ENCODE measurements at places on chromosomes 16 and 17. TPM values are rescaled to one million over a fixed set of nuclear protein-coding genes. Genes with fewer than 3 reads are reported as not detected.

NAGS gene
- 0.41 TPM for total RNA-seq

SLC47A1 gene
- 10.9 TPM for total RNA-seq

- DNase-seq, result peak; percentile 97
These were observed 15.7 kb downstream of the ETV4 start for GRCh38 chr17:43530288-43531081.

MIF4GD gene
- total RNA-seq, result 9.1 TPM

GABARAPL2 gene
- total RNA-seq, result 97.4 TPM

CHST4 gene
- total RNA-seq, result 0.21 TPM

DNA sequence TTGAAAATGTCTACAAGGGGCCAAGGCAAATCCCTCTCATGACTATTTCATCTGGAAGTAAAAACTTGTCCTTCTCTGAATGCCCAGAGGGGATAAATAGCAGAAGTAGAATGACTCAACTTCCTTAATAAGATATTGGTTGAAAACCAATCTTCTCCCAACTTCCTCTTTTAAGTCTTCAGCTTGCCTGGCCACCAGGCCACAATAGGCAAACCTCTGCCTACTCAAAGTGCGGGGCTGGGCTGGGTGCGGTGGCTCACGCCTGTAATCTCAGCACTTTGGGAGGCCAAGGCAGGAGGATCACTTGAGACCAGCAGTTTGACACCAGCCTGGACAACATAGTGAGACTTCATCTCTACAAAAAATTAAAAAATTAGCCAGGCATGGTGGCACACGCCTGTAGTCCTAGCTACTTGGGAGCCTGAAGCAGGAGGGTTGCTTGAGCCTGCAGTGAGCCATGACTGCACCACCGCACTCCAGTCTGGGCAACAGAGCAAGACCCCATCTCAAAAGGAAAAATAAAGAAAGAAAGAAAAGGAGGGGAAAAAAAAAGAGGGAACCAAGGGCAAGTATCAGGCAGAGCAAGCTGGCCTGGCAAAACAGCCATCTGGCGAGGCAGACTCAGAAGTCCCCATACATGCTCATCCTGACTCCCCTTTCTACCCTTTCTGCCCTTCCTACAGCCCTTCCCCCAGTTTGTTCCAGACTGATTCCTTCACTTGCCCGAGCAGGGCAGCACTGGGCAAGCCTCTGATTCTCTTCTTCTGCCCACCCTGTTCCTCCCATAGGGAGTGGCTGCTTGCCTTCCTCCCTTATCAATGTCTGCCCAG lies 20.6 kb downstream of the MAP3K14 start:
- DNase-seq, result no peak

- DNase-seq, result no peak
These were observed 15.3 kb upstream of the SEC14L1 start for GRCh38 chr17:77125432-77125901.

DNA sequence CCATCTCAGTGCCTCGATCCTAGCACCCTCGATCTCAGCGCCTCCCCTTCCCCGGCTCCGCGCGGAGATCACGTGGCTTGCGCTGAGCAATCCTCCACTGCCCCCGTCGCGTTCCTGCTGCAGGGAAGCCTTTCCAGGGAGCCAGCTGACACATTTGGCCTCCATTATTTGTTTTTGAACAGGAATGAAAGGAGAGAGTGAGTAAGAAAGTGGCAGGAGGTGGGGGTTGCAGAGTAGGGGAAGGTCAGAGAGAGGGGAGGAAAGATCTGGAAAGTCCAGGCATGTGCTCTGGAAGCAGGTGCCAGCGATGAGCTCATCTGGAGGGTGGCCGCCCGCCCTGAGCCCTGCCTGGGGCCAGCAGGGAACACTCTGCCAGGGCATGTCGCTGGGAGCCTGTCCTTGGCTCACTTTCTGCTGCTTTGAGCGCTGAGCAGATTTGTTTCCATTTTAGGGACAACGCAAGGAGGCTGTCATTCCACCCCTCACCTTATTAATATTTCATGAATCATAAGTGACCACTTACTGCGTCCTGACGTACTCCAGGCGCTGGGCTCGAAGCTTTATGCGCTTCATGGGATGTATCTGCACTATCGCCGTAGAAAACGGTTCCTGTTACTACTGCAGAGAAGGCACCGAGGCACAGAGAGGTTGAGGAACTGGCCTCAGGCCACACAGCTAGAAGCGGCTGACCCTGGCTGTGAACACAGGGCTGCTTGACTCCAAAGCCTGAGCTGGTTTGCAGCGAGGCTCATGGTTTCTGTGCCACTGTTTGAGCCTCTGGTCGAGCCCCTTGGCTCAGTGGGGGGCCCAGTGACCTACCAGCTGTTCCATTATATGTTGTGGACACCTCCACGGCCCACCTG lies 283.1 kb downstream of the SEC14L1 start:
- peak; percentile 94 for DNase-seq

GRCh38 chr17:66146394-66146793 lies 45.5 kb downstream of the CEP112 start:
- no peak for DNase-seq

- DNase-seq, result no peak
These were observed 1.0 kb upstream of the LITAF start for GRCh38 chr16:11587643-11588247.

CCL13 gene
- not detected for total RNA-seq

DNA sequence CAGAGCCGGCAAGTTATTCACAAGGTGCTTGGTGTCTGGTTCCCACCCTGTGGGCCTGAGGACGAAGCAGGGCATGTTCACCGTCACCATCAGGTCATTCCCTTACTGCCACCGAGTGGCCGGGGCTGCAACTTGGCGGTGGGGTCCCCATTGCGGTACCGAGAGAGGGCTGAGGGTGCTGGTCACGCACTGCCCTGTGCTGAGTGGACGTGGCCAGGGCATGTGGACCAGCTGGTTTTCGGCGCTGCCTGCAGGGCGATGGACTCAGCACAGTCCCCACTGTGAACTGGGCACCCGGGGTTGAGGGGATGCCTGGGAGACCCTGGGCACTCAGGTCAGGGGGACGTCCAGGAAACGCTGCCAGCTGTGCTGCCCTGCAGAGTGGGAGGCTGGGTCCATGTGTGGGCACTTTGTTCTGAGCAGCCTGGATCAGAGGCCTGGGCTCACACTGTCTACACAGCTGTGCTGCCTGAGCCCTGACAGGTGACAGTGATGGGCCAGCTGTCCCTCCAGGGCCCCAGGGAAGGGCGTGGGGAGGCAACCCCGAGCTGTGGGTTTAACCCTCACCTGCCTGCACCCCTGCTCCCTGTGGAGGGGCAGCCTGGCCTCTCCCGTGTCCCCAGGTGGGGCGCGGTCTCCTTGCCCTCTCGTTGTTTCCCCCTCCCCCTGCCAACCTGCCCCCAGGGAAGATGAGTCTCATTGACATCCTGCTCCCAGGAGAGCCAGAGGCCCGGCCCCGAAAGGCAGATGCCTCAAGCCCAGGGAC lies 39.3 kb upstream of the GNG13 start:
- peak; percentile 80 for DNase-seq

ARSG gene
- total RNA-seq, result 21.3 TPM

GRCh38 chr17:82235056-82235774 lies 6.4 kb downstream of the SLC16A3 start:
- DNase-seq, result no peak

- peak; percentile 88 for DNase-seq
These were observed 121.7 kb downstream of the MYO1D start for GRCh38 chr17:32755045-32755805.

DNA sequence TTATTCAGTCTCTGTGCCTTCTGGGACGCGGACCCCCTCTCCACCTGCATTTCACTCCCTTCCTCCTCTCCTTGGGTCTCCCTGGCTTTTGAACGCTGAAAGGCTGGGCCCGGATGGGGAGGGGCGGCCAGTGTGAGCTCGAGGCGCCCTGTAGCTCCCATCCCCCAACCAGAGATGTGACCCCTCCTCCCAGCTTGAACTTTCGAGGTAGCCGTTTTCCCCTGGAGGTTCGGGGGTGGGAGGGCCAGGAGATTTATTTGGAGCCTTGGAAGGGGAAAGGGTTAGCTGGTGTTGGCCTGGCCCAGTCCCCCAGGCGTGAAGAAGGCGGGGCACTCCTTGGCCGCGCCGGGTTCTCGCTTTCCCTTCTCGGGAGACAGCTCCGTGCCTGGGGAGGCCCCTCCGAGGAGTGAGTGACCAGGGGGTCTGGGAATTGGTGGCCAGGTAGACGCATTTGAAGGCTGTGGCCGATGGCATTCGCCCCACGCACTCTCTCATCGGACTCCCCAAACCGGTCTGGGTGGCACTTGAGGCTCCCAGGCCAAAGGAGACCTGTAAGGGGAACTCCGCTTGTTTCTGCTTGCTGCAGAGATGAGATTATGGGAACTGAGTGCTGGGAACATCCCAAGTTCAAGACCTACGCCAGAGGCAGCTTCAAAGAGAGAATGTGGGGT lies 942 bp downstream of the LDAF1 start:
- peak; percentile 41 for DNase-seq

MILR1 gene
- total RNA-seq, result 6.9 TPM

TAT gene
- total RNA-seq, result not detected

- DNase-seq, result peak; percentile 31
These were observed 74.5 kb upstream of the HSBP1 start for GRCh38 chr16:83733301-83733700.

SLC16A6 gene
- total RNA-seq, result 2.7 TPM

TBX21 gene
- not detected for total RNA-seq

DNA sequence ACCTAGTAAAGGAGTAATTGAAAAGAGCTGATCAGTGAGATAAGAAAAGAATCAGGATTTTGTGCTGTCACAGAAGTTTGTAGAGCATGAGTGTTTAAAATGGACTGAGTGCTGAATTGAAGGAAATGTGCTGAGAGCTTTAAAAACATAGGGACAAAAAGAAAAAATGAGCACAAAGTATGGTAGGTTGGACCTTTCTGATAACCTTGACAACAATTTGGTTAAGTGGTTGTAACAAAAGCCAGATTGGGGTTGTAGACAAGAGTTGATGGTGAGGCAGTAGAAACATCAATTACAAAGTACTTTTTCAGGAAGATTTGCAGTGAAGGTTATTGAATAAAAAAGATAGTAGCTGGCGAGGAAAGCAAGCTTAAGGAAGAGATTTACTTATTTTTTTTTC lies 674.7 kb upstream of the KIF2B start:
- DNase-seq, result no peak

DNA sequence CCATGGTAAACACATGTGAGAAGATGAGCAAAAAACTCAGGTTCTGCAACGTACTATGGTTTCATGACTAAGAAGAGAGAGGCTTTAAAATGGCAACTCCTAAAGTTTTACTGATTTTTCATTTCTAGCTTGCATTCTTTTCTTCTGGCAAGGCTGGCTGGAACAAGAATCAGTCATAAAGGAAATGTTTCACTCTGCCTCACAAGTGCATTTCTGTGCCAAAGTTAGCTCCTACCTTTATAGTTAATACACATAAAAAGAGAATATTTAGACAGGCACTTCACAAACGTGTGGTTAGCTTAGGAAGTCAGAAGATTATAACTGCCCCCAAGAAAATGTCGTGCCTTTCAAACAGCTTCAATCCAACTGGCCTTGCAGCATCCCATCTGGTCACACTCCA lies 417.1 kb upstream of the CDH11 start:
- no peak for DNase-seq

- no peak for DNase-seq
These were observed 4.3 kb downstream of the TBCD start for GRCh38 chr17:82756166-82756565.

DNA sequence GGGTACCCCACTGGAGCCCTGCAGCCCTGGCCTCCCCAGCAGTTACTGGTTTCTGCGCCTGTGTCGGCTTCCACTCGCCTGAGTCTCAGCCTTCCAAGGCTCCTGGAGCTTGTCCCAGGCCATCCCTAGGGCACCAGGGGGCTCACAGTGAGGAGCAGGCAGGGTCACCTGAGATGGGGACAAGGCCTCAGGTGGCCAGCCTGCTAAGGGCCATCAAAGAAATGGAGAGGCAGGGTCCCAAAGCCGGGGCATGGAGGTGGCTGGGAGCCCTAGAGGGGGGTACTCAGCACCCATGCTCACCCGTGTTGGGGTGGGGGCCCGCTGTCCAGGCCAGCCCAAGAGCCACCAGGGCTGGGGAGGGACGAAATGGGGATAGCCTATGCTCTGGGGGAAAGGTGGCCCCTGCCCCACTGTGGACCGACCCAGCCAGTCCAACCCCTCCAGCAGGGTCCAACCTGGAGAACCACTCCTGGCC lies 1.3 kb downstream of the FASN start:
- DNase-seq, result no peak

DNA sequence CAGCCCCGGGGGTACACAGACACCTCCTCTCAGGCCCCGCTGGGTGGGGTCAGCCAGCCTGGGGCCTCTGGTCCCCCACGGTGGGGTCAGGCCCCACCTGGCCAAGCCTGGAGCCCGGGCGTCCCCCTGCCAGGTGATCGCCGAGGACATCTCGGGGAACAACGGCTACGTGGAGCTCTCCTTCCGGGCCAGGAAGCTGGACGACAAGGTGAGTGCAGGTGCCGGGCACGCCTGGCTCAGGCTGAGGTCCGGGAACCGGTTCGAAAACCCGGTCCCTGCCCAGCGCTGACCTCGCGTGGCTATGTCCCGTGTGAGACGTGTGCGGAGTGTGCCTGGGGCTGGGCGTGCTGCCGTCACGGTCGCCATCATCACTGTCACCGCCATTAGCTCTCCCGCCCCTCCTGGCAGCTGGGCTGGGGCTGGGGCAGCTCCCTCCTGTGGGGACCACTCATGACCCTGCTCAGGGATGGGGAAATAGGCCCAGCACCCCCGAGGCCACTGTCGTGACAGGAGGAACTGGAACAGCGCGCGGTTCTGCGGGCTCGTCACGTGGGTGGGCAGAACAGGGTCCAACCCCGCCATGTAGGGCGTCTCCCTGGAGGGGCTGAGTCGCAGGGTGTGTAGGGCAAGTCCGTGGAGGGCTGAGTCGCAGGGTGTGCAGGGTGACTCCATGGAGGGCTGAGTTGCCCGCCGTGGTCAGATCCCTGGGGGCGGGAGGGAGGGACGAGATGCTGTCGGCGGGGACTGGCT lies 8.5 kb downstream of the CPNE7 start:
- DNase-seq, result no peak

GLIS2 gene
- 6.8 TPM for total RNA-seq

- DNase-seq, result peak; percentile 65
These were observed 30.0 kb downstream of the SIAH1 start for GRCh38 chr16:48354877-48355855.

DNA sequence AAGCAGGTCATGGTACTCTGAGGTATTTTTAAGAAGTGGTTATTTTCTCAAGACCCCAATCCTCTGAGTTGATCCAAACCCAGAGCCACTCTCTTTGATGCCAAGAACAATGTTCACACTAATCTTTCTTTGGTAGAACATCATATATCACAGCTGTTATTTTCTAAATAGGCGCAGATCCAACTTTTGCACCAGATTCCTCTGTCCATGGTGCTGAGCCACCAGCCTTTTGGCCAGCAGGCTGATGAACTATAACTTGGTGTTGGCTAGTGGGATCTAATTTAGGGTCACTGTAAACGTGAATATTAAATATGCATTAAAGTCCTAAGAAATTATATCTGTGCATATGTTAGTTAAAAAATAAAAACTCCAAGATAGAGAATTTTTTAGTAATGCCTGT lies 7.0 kb upstream of the ZKSCAN2 start:
- peak; percentile 80 for DNase-seq

DNA sequence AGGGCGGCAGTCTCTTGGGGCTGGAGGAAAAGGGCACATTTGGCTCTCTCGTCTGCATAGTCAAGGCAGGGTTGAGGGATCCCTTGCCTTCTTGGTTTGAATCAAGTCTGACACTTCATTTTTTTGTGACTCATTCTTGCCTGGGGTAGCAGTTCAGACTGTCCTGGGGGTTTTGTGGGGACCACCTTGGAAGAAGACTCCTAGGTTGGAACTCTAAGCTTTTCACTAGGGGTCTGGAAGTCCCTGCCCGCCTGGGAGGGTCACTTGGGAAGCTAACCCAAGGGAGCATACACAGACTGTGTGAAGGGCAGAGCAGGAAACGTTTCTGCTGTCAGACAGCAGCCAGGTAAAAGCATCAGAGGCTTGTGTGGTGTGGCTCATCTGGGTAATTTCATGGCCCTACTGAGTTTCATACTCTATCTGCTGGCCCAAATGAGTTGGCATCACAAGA lies 11.3 kb downstream of the YPEL2 start:
- DNase-seq, result no peak

VMO1 gene
- 13.1 TPM for total RNA-seq

Measured in tongue (tissue), 3 donors.